IPS DF 6.9 (cell line): ENCODE measurements at places on chromosomes 4 and X.

- no peak for DNase-seq
Observed at GRCh38 chrX:107054978-107055377, 55.0 kb upstream of the MORC4 start.

GRCh38 chrX:68146054-68146453, 287.2 kb downstream of the OPHN1 start:
- DNase-seq: no peak

DNA sequence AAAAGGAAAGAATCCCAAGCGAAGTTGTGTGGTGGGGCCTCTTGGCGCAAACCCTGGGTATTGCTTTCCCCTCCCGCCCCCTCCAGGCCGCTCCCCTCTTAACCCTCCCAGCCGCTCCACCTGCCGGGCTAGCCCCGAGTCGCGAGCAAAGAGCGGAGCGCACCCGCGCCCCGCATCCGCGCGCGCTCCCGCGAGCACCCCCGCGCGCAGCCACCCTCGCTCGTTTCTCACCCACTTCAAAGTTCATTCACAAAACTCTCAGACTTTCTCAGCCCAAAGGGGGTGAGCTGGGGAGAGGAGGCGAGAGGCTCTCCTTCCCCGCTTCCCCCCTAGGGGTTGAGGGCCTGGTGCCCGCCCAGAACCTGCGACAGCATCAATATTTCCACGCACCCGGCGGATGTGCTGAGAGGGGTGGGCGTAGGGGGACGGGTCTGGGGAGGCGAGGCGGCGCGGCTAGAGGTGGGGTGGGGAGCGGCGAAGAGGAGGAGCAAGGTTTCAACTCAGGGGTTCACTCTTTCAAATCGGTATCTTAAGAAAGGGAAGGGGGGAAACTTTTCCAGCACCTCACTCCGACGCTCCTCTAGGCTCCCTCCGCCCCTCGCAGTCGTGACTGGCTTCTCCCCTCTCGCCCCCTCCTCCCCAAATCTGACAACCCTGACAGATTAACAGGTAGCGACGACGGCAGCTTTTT, 1.8 kb downstream of the MAML3 start:
- no peak for DNase-seq

- no peak for DNase-seq
Observed at GRCh38 chr4:148998719-148999118, 556.5 kb upstream of the NR3C2 start.

DNA sequence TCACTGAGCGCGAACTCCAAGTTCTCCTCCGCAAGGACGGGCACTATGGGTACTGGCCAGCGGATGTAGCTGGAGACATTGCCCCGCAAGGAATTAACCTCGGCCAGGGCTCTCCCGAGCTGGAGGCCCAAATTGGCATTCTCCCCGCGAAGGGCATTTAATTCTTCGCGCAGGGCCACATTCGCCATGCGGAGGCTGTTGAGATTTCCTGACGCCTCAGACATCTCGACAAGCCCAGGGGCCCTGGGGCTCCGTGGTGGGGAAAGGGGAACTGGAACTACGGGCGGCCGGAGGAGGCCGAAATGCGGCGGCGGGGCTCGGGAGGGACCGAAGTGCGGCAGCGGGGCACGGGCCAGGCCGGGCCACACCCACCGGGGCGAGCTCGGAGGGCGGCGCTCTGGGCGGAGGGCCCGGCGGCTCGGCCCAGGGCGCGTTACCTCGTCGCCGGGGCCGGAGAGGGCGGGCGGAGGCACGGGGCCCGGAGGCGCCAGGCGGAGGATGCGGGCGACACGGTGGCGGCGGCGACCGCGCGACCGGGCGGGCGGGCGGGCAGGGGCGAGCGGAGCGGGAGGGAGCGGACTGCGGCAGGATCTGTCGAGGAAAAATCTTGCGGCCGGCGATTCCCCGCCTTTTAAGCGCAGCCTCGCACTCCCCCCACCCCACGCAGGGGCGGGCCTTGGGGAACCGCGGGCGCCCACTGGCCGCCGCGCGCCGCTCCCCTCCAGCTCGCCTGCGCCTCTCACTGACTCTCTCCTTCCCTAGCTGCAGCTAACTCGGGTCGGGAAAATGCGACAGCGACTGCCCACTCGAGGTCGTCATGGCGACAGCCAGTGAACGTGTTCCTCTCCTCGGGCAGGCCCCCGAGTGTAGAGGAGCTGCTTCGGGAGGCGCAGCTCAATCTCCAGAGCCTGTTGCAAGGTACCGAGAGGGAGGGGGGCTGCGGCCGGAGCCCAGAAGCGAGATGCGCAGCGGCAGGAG, at the start of gene RTL5:
TSS of gene RTL5 (minus strand) at position 599 of the 978 bp plus-strand sequence.
- no peak for DNase-seq

- no peak for DNase-seq
Observed at GRCh38 chr4:92678292-92678691, 374.5 kb downstream of the GRID2 start.

DNA sequence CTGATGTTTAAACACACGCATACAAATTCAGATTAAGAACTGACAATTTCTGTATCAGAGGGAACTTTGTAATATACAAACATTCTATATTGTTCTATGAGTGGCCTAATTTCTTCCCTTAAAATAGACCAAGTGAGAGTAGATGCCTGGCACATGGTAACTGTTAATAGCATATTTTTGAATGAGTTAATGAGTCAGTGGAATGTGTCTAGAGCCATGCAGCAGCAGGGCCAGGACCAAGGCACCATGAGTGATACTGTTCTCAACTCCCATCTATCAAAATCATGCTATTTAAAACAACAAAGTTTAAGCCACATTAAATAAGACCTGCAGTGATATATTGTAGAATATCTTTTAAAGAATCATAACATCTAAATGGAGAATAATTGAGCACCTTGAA, 98.3 kb downstream of the ARHGAP24 start:
- DNase-seq: no peak

DNA sequence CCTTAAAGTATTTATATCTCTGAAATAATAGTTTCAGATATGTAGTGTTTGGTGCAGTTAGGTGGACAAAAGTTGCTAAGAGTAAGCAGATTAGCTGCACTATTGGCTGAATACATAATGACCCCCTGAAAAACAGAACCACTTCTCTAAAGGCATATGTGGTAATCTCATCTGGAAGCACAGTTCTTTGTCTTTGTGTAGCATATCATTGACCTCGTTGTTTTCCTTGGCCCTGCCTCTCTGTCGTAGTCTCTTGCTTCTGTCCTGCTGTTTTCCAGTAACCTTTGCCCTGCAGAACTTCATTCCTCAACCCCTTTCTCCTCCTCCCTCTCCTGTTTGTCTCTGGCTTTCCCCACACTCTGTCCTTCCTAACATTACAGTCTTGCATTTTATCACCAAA, 41.4 kb downstream of the JADE3 start:
- DNase-seq: no peak

GRCh38 chr4:184349283-184350039, 124.9 kb downstream of the IRF2 start:
- no peak for DNase-seq

DNA sequence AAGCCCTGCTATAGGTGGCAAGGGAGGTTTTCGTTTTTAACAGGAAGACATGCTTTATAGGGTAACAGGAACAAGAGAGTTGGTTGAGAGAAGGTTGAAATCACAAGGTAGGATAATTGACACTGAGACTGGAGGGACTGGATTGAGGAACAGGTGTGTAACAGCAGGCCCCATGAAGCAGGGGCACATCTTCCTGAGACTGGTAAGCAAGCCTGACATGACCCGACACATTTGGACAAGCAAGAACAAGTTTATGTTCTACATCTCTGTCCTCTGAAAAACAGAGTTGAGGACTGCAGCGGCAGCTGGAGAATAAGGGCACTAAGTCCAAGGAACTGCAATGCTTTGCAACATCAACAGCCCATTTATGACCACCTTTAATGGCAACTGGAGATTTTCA, 5.2 kb downstream of the RPS4X start:
- no peak for DNase-seq

GRCh38 chr4:40206426-40206825, 9.6 kb downstream of the RHOH start:
- no peak for DNase-seq

DNA sequence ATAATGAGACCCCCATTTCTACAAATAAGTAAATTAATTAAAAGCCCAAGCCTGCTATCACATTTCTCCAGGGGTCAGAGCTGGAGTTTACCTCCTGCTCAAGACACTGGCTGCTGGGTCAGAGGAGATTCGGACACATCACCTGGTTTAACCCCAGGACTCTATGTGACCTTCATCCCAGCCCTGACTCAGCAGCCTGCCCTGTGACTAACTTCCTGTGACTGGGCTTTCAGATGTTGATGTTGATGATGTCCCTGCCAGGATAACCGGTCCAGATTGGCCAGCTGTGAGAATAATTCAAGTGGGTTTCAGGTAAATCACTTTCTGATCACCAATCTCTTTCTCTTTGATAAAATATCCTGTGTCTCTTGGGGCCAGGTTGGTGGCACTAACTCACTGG, 102.4 kb upstream of the MAML3 start:
- DNase-seq: no peak

GRCh38 chrX:111047575-111047974, 48.4 kb upstream of the PAK3 start:
- no peak for DNase-seq

- no peak for DNase-seq
Observed at GRCh38 chrX:51569561-51569960, 49.2 kb downstream of the CENPVL3 start.

GRCh38 chr4:85676850-85677590, 202.1 kb downstream of the ARHGAP24 start:
- no peak for DNase-seq

DNA sequence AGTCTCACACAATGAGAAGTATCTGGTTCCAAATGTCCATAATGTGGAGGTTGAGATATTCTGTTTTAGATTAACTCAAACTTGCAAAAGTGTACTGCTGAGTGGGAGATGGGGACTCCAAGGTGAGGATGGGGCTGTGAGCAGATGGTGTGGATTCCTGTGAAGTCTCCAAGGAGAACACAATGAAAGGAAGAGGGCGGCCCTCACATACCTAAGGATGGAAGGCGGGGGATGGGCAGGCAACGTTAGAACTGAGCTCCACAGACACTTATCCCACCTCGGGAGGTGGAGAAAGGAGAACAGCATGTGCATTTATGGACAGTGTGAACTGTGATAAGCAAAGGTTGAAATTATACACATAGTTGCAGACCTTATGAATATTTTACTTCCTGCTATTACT, 9.9 kb upstream of the SPATA4 start:
- no peak for DNase-seq

- DNase-seq: no peak
Observed at GRCh38 chr4:175418516-175418915, 393.5 kb downstream of the GPM6A start.

DNA sequence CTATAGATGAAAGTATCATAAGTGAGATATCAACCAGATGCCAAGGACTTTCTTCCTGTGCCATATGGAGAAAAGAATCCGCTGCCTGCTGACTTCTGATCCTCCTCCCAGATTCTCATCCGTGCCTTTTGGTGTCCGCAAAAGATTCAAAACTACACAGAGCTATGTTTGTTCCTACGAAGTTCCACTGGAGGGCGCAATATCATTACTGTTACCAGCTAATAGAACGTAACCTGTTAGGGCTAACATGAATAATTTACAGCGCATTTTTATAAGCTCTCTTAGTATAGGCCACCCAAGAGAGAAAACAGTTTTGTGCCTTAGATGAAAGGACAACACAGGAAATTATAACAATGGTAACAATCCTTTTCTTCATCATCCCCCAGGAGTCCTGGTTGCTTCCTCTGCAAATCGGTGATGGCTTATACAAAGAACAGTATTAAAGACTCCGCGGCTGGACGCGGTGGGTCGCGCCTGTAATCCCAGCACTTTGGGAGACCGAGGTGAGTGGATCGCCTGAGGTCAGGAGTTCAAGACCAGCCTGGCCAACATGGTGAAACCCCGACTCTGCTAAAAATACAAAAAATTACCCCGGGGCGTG, 22.8 kb upstream of the CENPVL3 start:
- DNase-seq: peak; percentile 20

DNA sequence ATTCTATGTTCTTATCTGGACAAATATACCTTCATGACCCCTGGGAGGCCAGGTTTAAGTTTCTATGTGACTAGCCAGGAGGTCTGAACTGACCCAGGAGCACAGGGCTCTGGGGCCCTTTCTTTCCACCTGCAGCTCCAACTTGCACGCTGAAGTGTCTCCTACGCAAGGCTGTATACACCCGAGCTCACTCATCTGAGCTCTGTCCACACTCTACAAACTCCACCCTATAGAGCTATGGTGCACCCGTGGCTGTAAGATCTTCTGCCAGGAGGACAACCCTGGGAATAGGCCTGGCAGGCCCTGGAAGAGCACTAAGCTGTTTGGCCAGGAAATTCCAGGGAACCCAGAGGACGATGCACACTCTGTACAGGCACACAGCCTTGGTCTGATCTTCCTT, 60.6 kb upstream of the ATOH1 start:
- DNase-seq: no peak

DNA sequence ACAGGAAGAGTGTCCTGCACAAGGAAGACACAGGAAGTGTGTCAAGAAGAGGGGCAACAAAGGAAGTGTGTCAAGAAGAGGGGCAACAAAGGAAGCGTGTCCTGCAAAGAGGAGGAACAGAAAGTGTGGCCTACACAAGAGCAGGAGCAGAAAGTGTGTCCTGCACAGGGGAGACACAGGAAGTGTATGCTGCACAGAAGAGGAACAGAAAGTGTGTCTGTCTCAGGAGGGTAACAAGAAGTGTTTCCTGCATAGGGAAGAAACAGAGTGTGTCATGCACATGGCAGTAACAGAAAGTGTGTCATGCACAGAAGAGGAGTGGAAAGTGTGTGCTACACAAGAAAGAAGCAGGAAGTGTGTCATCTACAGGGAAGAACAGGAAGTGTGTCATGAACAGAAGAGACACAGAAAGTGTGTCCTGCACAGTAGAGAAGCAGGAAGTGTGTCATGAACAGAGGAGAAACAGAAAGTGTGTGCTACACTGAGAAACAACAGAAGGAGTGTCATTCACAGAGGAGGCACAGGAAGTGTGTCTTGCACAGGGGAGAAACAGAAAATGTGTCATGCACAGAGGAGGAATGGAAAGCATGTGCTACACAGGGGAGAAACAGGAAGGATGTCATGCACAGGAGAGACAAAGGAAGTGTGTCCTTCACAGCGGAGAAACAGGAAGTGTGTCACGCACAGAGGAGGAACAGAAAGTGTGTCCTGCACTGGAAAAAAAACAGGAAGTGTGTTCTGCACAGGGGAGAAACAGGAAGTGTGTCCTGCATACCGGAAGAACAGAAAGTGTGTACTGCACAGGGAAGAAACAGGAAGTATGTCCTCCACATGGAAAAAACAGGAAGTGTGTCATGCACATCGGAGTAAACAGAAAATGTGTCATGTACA, 526.4 kb upstream of the PRKX start:
- DNase-seq: no peak

- DNase-seq: no peak
Observed at GRCh38 chrX:27840881-27841280, 33.1 kb downstream of the MAGEB10 start.
